HT1080 (cell line): ENCODE measurements at places on chromosomes 6 and 20.

GRCh38 chr6:21186479-21187055 lies 407.0 kb upstream of the SOX4 start:
- peak; percentile 7 for DNase-seq

- no peak for DNase-seq
Measured at GRCh38 chr6:6397842-6398241, 77.4 kb upstream of the F13A1 start.

DNA sequence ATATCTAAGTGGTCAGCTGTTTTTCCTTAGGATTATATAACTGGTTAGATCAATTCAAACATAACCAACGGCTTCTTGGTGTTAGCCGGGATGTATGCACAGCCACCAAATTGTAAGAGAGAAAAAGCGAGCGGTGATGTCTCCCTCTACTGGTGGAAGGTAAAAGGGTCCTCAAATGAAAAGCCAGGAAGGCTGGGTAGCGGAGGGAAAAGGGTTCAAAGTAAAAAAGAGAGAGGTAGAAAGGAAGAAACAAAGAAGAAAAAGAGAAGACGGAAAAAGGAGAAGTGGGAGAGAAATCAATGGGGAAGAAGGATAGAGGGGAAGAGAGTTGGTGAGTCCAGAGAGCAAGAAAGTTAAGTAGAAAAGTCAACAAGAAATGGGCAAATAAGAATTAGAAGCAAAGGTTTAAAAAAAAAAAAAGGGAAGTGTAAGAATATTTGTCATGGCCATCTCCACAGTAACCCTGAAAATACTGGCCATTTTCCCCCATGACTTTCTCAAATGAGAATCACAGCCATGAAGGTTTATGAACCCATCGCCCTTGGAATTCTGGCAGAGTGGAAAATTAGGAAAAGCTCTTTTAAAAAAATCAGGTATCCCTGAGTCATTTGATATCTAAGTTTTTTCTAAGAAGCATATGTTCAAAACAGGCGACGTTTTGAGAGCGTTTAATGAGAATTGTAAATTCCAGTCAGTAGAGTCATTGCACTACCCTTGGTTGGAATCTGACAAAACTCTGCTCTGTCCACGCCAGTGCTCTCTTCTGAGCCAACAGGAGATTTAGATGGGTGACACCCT lies 155.6 kb upstream of the SNX9 start:
- DNase-seq = peak; percentile 67

DNA sequence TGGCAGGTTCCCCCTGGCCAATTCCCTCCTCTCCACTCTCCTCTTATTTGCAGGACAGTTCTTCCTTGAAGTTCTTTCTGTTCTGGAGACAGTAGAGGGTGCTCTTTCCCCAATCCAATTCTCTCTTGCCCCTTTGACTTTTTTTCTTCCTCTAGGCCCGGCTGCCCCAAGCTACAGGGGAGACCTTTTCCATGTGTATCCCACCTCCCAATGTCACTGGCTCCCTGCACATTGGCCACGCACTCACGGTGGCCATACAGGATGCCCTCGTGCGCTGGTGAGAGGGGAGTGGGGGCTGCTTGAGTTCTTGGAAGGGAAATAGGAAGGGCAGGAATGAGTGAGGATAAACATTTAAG lies 1.5 kb downstream of the VARS2 start:
- DNase-seq = peak; percentile 67

DNA sequence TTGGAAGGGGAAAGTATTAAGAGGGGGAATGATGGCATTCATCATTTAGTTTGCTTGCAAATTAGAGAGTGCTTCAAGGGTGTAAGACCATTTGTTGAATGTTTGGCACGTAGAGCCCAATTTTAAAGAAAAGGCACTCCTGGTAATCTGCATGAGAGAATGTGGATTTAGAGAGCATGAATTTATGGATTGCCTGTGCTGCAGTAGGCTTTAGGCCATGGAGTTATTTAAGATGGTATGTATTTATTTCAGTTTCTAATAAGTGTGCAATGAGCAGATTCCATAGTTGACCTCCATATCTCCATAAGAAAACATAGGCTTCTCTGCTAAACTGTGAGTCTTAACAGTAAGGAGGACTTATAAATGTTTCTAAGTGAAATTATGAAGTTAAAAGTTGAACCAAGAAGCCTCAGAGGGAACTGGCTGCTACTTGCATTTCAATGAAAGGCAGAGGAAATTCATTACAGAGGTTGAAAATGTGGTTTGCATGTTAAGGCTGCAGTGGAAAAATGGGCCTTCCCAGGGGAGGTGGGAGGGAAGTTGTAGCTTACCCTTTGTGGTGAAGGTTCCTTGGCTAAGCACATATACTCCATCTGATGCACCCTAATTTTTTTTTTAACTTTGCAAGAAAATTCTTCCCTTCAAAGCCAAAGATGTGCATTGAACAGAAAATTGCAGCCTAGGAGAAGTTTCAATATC lies 134.2 kb downstream of the CARMIL1 start:
- DNase-seq = no peak

- DNase-seq = peak; percentile 91
Measured at GRCh38 chr6:161228921-161229591, 44.8 kb downstream of the AGPAT4 start.

DNA sequence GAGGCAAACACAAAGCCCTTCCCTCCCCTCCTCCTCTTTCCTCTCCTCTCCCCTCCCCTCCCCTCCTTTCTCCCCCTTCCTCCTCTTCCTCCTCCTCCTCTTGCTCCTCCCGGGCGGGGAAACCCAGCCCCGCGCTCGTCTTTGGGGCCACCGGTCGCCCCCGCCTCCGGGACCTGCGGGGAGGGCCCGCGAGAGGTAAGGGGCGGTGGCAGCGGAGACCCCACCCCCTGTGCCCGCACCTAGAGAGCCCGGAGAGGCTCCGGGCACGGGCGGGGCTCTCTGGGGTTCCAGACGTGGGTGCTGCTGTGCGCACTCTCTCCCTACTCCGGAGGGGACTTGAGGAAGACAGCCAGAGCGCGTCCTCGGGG lies at the start of gene RIN2:
Gene RIN2, plus strand, starts transcription at position 126 of the 368 bp plus-strand sequence. CDS start 131,344 bp downstream, outside the sequence.
- DNase-seq = no peak

DNA sequence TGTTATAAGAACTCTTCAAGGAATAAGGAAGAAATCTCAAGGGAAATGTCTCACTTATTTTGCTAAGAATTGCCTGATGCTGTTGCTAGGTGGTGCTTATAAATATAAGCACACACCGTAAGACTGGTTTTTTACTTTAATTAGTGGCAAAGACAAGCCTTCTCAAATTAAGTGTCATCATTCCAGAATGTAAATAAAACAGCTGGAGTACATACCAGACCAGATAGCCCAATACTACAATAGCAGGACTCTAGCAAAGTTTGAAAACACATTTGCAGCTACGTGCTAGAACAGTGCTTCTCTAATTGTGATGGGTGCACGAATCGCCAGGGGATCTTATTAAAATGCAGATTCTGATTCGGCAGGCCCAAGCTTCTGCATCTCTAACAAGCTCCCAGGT lies 6.8 kb downstream of the CNKSR3 start:
- DNase-seq = no peak

DNA sequence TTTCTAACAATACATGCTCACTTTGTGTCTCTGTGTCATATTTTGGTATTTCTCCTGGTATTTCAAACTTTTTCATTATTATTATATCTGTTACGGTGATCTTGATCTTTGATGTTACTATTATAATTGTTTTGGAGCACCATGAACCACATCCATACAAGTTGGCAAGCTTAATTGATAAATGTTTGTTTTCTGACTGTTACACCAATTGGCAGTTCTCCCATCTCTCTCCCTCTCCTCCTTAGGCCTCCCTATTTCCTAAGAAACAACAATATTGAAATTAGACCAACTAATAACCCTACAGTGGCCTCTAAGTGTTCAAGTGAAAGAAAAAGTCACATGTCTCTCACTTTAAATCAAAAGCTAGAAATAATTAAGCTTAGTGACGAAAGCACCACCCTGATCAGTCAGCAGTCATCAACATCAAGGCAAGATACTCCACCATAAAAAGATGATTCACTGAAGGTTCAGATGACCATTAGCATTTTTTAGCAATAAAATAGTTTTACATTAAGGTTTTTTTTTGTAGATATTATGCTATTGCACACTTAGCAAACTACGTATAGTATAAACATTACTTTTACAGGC lies 61.5 kb downstream of the IBTK start:
- DNase-seq = no peak

GRCh38 chr6:137989664-137990063 lies 117.6 kb downstream of the PERP start:
- peak; percentile 14 for DNase-seq

GRCh38 chr6:40585651-40586269 lies 1.4 kb downstream of the LRFN2 start:
- DNase-seq = no peak

- DNase-seq = no peak
Measured at GRCh38 chr6:91392951-91393350, 806.1 kb upstream of the MAP3K7 start.

DNA sequence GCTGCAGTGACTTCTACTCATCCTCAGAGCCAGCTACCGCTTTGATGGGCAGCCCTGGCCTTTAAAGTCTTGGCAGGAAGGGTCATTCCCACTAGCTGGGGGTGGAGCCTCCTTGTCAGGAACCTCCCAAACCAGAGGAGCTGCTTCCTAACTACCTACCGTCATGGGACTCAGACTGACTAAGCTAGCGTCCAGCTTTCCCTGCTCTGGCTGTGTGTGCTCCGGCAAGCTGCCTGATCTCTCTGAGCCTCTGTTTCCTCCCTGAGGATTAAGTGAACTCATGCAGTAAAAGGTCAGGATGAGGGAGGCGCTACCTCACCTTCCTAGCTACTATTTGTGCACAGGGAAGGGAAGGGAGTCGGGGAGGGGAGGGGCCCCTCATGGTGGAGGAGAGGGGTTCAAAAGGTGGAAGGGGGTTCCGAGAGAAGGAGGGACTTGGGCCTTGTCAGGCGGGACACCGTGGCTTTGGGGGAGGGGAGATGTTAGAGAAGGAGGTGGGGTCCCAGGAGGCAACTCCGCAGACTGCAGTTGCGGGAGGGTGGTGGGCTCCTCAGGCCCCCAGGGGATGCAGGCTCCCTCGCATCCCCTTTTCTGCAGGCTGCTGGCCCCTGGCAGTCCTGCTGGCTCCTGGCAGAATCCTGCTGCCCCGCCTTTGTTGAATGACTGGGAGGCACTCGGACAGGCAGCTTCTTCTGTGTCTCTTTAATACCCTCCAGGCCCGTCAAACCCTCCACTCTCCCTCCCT lies 9.8 kb downstream of the DUSP15 start:
- no peak for DNase-seq

DNA sequence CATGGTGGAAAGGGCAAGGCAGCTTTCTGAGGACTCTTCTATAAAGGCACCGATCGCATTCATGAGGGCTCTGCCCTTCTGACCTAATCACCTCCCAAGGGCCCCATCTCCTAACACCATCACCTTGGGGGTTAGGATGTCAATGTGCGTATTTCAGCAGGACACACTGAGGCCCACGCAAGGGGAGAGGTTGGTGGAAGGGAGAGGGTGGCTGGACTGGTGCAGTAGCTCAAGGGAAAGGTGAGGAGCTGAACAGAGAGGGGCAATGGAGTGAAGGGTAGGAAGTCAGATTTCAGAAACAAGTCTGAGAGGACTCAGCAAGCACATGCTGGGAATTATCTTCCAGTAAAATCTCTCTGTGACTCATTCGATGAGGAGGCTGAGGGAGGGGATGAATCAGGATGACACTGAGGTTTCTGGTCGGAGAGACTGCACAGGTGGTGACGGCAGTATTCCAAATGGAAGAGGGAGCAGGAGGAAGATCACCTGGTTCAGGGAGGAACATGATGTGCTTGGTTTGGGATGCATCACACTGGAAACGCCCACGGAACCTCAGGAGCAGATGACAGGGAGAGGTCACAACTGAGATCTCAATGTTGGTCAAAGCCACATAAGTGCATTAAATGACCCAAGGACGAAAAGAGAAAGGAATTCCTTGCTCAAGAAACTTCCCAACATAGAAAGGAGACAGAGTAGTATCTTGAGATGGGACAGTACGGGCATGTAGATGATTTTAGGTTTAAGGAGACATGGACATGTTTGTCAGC lies 67.1 kb downstream of the TFAP2A start:
- DNase-seq = peak; percentile 82

- no peak for DNase-seq
Measured at GRCh38 chr6:5278047-5278446, 16.7 kb downstream of the FARS2 start.

GRCh38 chr6:84902354-84902928 lies 138.0 kb upstream of the TBX18 start:
- no peak for DNase-seq

GRCh38 chr20:56463428-56463827 lies 5.0 kb upstream of the RTF2 start:
- DNase-seq = no peak

- no peak for DNase-seq
Measured at GRCh38 chr20:19427480-19427879, 215.0 kb downstream of the SLC24A3 start.

DNA sequence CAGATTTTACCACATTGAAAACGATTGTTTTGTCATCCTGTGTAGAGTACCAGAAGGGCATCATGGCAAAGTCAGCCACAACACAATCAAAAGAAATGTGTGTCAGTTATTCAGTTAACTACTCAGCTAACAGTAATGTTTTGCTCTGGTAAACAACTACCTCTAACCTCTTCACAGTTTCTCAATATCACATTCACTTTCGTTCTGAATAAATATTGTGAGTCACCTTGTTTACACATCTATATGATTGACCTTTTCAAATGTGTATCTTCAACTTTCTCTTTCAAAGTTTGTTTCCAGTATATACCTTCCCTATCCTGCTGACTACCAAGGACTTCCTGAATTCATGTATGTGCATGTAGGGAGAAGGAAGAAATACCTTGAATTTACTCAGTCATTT lies 216.6 kb upstream of the UFL1 start:
- DNase-seq = no peak

DNA sequence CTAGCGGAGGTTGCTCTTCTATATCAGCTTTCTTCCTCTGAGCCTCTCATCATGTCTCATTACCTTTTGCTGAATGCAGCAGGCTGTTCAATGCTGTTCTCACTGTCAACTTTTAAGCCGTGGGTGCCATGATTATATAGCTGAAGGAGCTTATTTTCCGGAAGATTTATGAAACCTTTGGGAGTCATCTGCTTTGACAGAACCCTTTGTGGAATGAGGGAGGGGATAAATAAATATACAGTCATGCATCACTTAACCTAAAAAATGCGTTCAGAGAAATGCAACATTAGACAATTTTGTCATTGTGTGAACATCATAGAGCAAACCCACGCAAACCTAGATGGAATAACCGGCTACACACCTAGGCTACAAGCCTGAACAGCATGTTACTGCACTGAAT lies 102.2 kb upstream of the AKAP12 start:
- no peak for DNase-seq

DNA sequence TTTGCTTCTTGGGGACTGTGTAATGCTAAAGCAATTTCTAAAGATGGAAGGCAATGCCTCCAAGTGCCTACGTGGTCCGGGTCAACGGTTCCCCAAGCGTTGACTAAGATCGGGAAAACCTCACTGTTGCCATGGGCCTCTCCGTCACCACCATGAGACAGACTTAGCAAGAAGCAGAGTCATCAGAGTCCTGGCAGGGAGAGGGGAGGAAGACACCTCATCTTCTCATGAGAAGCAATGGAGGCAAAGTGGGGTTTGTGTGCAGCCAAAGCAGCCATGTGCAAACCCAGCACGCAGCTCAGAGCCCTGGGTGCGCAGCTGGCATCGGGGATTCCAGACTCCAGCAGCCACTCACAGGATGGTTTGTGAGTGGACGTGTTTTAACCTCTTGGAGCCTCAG lies 111.4 kb downstream of the SYNDIG1 start:
- DNase-seq = peak; percentile 21

- no peak for DNase-seq
Measured at GRCh38 chr6:57033228-57033627, 13.3 kb upstream of the KIAA1586 start.
